ENCODE measurements at places on chromosomes 2 and 18. TPM values are rescaled to one million over a fixed set of nuclear protein-coding genes. Genes with fewer than 3 reads are reported as not detected.

The ADRA2B gene
- total RNA-seq = not detected

The KRCC1 gene
- total RNA-seq = 9.0 TPM

The ST8SIA3 gene
- total RNA-seq = not detected

The BMP10 gene
- not detected for total RNA-seq

The SOX11 gene
- total RNA-seq = 10.4 TPM

The RAMP1 gene
- total RNA-seq = 6.4 TPM

The TMEM198 gene
- 5.1 TPM for total RNA-seq

The LHCGR gene
- total RNA-seq = not detected

The SERPINB4 gene
- not detected for total RNA-seq

Data from mesangial cell (primary cell).